Stimulated activated CD4-positive, alpha-beta T cell treated with anti-CD3 and anti-CD28 coated beads, Interleukin-1b, Interleukin-23, amount 100 ng/mL, for 1 hour (primary cell): ENCODE measurements at places on chromosomes 2 and 18.

DNA sequence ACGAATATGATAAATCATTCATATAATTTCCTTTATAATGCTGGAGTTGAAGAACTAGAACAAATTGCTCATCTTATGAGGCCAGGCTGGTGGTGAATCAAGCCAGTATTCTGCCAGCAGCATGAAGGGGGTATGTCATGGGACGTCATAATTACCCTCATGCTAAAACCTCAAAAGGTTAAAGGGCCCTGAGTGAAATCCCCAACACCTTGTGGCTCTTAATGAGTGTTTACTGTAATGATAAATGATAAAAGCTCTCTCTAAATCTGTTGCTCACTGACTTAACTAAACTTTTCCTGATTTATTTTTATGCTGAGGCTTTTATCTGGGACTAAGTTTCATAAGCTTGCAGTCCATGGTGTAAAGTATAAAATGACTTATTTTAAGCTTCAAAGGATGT is 18.3 kb upstream of the NEDD4L start:
- DNase-seq: no peak

GRCh38 chr2:62578803-62579640 is 73.0 kb upstream of the TMEM17 start:
- no peak for DNase-seq

GRCh38 chr2:84902526-84902925 is 2.9 kb upstream of the TMSB10 start:
- no peak for DNase-seq

DNA sequence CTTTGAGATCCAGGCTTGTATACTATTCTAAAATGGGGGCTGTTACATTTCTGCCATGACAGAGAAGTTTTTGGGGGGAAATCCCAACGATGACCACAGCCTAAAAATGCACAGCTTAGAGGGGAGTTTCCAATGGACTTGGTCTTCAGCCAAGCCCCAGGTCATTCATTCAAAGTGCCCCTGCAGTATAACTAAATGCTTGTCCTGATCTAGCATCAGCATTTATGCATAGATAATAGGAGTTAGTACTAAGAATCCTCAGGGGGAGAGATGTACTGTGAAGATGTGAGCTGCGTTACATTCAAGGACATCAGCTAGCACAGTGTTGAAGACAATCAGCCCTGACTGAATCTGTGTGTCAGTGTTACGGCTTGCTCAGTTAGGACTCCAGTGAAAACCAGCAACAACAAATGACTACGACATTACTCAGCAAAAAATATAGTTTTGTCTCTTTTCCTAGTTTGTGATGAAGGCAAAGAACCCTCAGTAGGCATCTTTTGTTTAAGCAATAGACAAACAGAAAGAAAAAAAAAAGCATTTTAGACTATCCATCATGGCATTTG is 160.9 kb downstream of the ZEB2 start:
- no peak for DNase-seq

GRCh38 chr2:73759285-73759764 is 20.6 kb downstream of the DUSP11 start:
- DNase-seq: no peak

GRCh38 chr2:219671279-219671678 is 43.8 kb downstream of the SLC4A3 start:
- no peak for DNase-seq

- DNase-seq: no peak
Observed at GRCh38 chr2:7773362-7774360, 856.4 kb downstream of the RNF144A start.

DNA sequence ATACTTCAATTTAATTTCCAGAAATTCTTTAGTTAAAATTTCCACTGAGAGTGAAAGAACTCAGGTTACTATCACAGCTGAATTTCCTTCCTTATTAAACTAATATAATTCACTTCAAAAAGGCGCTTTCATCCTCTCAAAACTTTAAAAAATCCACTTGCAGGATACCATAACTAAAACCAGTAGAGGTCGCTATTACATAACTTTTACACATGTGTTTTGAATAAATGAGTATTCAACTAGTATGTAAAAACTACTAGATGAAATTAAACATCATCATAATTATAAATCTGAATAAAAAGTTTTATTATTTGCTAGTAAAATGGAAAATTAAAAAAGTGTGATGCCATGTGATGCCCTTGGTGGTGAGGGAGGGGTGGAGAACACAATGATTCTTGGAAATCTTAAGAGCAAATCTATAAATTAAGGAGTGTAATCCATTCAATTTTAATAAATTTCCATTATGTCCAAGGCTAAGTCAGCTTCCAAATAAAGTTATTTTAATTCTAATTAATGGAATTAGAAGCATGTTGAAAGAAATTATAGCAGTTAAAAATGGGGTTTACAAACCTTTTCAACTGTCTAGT is 61.4 kb downstream of the SOS1 start:
- DNase-seq: no peak

- no peak for DNase-seq
Observed at GRCh38 chr18:3874581-3874980, 424.6 kb downstream of the TGIF1 start.

GRCh38 chr2:152594792-152595191 is 122.5 kb downstream of the PRPF40A start:
- no peak for DNase-seq

DNA sequence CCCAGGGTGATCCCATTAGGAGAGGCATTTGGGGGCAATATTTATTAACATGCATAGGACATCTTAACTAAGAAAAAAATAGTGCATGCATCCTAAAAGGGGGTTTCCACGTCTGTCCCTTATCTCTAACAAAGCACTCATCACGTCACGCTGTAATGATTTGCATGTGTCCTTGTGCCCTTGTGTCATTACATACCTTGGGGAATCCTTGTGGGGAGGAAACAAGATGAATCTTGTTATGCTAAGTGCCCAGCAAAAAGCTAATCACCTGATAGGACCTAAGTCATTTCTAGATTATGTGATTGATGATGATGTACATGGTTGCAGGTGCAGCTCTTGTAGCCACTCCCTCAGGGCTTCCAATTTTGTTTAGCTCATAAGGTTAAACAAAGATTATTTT is 250.9 kb downstream of the FBXO15 start:
- DNase-seq: no peak

DNA sequence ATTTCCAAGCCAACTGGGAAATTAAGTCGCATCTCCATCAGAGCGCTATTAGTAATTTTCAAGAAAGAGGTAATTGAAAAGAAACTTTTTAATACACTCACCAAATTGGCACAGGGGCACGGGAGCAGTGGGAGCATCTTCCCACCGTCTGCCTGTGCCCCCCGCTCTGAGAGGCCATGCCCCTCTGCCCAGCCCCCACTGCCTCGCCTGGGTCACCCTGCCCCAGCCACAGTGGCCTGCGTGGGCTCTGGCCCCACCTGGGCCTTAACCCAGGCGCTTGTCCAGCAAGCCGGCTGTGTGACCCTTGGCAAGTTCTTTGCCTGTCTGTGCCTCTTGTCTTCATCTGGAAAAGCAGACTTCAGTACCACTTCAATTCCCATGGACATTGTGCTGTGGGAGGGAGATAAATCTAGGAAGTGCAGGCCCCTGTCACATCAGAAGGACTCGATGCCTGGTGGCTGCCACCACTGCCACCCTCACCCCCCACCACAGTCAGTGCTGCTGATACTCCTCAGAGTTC is 31.9 kb downstream of the GLI2 start:
- no peak for DNase-seq

- no peak for DNase-seq
Observed at GRCh38 chr18:53526101-53526870, 698.2 kb downstream of the MBD2 start.

- DNase-seq: no peak
Observed at GRCh38 chr2:172096626-172097547, 5.8 kb downstream of the DLX2 start.

DNA sequence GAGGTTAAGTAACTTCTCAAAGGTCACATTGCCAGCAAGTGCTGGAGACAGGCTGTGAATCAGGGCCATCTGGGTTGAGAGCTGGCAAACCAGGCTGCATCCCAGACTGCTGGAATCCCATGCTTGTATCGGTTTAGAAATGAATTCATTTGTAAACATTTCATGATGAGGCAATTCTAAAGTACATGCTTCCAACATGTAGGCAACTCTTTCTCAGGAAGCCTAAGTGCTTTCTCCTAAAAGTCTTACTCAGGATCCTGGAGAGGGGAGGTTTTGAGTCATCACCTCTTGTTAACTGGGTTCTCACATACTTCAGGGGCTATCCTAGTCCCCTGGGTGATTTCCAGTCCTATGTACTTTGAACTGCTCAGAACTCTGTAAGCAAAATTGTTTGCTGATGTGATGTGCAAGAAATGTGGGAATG is 416.5 kb downstream of the MEIS1 start:
- DNase-seq: no peak

DNA sequence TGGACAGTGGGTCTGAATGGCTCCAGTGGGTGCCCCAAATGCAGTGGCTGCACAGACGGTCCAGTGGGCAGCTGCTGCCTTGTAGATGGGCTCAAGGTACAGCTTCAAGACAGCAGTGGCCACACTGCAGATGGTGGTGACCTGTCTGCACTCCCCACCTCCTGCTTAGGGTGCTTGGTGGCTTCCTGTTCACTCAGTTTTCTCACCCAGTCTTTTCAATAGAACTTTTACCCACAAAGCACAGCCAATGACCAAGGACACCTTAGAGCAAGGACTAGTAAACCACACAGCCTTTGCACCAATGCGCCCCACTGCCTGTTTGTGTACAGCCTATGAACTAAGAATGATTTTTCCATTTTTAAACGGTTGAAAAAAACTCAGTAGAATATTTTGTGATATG is 34.9 kb downstream of the MEX3C start:
- no peak for DNase-seq

DNA sequence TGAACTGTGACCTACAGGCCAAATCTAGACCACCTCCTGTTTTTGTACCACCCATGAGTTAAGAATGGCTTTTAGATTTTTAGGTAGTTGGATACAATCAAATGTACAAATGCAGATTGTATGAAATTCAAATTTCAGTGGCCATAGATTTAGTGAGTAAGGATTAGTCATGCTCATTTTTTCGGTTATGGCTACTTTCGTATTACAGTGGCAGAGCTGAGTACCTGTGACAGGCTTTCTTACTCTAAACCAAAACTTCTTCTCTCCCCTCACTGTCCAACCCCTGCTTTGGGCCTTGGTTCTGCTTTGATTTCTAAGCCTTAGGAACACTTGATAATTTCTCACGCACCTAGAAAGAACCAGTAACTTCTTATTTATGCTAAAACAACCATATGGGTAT is 82.1 kb downstream of the CDC42EP3 start:
- no peak for DNase-seq

GRCh38 chr18:39667905-39668304 is 2102.3 kb upstream of the CELF4 start:
- DNase-seq: no peak
